ENCODE measurements at places on chromosomes 5 and 9.

DNA sequence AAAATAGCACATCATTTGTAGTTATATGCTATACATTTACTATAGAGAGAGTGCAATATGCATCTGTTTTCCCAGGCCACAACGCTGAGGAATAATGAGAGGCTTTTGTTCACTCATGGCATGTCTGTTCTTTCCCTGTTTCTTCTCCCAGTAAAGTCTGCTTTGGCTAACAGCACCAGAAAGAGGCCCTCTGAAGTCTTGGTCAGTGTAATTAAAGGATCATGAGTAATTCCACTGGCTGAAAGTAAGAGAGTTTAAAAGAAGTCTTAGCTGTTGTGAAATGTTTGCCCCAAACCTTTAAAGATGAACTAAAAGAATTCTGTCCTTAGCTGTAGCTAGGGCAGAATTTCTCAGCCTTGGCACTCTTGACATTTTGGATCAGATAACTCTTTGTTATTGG is 228.8 kb downstream of the TLE4 start:
- peak; percentile 13 for DNase-seq

DNA sequence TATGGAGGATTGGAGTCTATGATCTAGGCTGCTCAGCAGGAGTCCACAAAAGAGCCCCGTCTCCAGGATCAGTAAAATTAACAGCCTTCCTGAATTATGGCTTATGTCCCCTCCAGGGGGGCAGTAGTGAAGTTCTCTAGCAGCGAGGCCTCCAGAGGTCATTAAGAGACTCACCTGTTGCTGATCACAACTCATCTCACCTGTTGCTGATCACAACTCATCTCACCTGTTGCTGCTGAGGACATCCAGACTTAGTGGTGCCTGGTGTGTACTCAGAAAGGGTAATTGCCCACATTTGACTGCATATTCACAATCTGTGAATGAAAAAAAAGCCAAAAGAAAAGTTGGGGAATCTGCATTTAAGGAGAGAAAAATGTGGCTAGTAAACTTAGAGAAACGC is 129.5 kb downstream of the SMARCA2 start:
- DNase-seq = no peak

GRCh38 chr9:134326724-134327601 is 708 bp downstream of the RXRA start:
- DNase-seq = peak; percentile 53

- no peak for DNase-seq
Observed at GRCh38 chr5:17223367-17224185, 6.1 kb downstream of the BASP1 start.

GRCh38 chr5:68499987-68500386 is 284.4 kb downstream of the PIK3R1 start:
- peak; percentile 78 for DNase-seq

DNA sequence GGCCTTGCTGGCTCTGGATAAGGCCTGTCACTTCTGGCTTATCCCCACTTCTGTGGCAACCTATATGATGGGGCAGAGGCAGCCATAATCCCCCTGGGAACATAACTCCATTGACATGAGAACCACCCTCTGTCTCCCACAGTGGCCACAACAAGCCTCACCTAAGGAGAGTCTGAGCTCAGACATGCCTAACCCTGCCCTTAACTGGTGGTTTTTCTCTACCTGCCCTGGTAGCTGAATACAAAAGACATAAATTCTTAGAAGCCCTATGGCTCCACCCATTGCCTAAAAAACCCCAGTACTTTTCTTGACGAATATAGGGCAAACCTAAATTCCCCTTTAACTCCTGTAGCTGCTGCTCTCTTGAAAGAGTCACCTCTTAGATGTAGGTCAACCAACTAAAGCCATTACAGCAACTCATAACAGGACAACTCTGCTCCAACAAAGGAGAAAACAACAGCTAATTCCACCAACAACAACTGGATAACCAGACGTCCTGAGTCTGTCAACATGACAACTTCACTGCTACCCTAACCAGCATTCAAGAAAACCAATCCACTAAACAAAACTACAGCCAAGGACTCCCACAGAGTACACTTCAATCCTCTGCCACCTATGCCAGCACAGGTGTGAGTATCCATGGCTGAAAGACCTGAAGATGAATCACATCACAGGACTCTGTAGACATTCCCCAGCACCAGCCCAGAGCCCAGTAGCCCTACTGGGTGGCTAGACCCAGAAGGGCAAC is 427.7 kb downstream of the PRELID2 start:
- DNase-seq = no peak

- no peak for DNase-seq
Observed at GRCh38 chr5:172807766-172808311, 26.2 kb upstream of the ERGIC1 start.

GRCh38 chr9:97737429-97737828 is 40.3 kb upstream of the XPA start:
- peak; percentile 44 for DNase-seq

- DNase-seq = no peak
Observed at GRCh38 chr9:77005216-77005615, 14.2 kb upstream of the FOXB2 start.

GRCh38 chr9:12753931-12754330 is 20.9 kb upstream of the LURAP1L start:
- no peak for DNase-seq

GRCh38 chr5:72112389-72112788 is 5.1 kb downstream of the MAP1B start:
- no peak for DNase-seq

GRCh38 chr5:109173036-109173794 is 236.6 kb downstream of the PJA2 start:
- no peak for DNase-seq

DNA sequence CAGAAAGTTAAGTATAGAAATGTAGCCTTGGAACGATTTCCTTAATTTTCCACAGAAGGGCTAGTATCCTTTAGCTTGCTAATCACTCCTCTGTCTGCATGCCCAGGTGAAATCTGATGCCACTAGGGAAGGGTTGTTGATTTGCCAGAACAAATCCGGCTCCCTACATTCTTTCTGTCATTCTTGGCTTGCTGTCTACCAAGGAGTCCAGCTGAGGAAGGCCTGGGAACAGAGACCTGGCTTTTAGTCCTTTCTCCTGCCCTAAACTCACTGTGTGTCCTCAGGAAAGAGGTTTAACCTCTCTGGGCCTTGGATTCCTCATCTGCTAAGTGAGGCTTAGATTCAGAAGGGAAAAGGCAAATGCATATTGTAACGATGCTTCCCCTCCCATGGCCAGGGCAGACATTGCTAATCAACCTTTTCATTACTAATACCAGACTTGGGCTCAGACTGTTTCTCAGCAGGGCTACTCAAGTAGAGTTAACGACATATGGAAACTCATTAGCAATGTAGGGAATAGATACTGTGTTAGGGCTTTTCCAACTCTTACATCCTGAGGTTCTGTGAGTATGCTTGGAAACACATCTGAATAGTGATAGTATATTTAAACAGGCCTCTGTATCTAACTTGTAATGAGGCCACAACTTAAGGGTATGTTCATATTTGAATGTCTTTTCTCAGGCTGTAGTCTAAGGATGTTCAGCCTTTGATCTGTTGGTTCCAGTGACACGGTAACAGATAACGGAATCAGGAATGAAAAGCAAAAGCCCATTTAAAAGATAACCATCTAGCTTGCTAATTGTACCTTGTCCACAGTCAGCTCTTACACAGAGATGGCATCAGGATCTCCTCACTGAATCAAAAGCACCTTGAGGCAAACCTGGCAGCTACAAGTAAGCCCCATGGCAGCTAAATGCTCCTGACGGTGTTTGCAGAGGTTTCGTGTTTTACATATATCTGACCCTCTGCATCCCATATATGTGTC is 4.1 kb downstream of the GALNT10 start:
- DNase-seq = peak; percentile 68

- peak; percentile 92 for DNase-seq
Observed at GRCh38 chr9:106916466-106917235, 53.7 kb downstream of the ZNF462 start.

DNA sequence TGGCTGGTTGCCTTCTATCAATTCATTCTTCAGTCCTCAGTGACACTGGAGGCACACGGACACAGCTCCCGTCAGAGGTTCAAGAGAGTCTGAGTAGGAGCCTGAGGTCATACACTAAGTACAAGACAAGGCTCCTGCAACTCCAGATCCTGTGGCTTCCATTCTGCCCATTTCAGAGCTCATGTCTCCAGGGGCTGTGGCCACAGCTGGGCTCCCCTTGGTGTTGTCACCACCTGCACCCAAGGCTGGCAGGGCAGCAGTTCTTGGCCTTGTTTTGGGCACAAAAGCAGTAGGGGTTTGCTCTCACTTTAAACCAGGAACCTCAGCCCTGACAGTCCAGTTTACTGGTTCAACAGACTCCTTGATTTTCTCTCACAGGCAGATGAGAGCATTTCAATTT is 189.6 kb downstream of the ICE1 start:
- DNase-seq = no peak

- DNase-seq = peak; percentile 12
Observed at GRCh38 chr9:89489548-89490530, 8.1 kb downstream of the SEMA4D start.

DNA sequence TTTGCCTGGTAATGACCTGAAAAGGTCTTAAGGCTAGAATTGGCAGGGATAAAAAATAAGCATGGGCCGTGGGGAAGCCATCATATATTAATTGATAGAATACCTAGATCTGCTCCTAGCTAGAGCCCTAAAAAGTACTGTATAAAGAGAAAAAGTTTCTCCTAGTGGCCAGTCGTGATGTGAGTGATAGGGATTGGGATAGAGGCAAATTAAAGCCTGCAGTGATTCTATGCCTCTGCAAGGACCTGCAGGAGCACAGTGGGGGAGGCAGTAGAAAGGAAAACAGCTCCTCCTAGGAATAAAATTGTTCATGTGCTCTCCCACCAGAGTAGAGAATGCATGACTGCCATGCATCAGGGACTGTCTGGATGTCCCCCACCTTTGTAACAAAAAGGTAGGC is 56.2 kb upstream of the FTMT start:
- DNase-seq = no peak

DNA sequence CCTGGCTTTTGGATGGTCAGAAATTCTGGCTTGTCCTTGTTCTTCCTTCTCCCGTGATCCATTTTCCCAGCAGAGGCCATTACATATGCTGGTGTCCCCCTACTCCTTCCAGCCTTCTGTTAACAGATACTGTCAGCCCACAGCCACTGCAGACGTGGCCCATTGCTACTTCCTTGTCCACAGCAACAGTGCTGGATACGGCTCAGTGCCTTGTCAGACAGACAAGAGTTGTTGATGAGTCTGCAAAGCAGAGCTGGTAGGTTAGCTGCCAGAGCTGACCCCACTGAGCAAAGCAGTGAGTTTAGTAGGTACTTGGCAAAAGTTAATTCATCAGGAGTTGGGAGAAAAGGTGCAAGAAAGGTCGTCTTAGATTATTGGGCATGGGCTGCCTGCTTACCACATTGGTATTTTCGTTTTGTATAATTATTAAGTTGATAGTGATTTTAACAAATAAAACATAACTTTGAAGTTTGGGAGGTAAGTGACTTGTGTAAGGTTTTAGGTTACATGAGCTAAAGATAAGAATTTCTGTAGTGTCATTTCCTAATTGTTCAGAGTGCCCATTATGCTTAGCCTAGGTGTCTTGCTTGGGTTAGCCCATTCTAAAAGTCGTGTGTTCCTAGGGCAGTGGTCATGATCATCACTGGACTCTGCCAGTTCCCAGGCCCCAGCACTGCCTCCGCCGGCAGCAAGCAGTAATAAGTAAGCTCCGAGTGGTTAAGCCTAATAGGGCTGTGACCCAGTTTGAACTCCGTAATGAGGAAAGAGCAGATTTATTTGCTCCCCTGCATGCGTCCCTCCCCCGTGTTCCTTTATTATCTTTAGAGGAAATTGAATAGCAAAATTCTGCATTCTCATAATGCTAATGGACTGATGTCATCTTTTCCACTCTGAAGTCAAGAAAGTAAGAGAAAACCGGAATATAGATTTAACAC is 292.0 kb downstream of the FANCC start:
- peak; percentile 97 for DNase-seq
